ENCODE measurements at places on chromosomes 1 and 21.
A peak's percentile ranks its signal among the peaks of the same experiment; 100 is the strongest.

DNA sequence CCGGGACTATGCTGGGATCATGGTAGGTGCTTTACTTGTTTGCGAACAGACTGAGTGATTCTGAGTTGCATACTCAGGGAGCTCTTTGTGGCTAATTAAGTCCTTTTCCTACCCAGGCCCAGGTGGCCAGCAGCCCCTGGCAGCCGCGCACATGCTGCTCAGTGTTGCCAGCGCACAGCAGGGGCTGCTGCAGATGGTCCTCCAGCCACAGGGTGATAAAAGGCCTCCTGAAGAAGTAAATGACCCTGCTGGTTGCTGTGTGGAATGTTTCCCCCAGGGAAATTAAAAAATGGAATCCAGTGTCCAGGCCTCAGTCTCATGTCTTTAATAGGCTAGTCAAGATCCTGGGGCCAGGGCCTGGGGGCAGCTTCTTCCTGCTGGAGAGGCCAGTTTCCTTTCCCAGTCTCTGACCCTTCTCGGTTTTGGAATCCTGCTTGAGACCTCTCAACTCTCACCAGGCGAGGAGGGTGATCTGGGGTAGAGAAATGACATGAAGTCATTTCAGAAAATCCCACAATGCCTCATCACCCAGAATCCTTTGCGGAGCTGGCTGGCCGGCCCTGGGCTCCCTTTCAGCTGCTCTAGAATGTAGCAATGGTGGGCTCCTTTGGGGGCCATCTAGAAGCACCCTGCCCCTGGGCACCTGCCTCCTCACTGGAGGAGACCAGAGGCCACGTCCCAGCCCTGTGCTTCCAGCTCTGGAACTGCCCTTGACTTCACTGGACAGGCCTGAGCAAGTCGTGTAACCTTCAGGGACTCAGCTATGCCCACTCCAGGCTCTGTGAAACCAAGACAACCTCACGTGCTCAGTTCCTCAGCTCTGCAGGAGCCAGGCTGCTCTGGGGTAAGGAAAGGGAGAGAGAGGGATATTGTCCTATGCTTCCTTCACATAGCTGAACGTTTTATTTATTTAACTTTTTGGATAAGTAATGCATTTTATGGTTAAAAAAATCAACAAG lies 131.4 kb downstream of the MRPS6 start:
- peak; percentile 81 for DNase-seq

GRCh38 chr1:193806079-193807048 lies 620.0 kb upstream of the B3GALT2 start:
- DNase-seq = no peak

- DNase-seq = peak; percentile 42
Measured at GRCh38 chr1:205791568-205792180, 16.4 kb upstream of the RAB29 start.

- DNase-seq = no peak
Measured at GRCh38 chr1:212301580-212301979, 16.4 kb downstream of the PPP2R5A start.

All from SK-N-DZ (cell line).